ENCODE measurements at places on chromosomes 7 and 10.

DNA sequence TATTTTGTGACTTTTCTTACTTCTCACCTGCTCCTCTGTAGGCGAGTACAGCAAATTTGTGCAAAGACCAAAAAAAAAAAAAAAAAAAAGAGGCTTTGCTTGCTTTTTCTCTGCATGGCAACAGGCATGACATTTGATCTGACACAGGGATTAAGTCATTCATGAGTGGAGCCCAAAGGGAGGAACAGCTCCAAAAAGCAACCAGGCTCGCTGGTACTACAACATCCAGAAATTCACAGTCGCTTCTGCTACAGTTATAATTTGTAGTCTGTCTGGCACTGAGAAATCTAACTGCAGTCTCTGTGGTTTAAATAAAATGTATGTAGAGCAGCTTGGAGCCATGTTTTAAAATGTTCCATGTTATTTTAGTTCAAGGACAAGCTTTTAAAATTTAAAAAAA lies 31.7 kb downstream of the MKX start:
- no peak for DNase-seq

- DNase-seq, result no peak
These were observed 20.4 kb downstream of the IGF2BP3 start for GRCh38 chr7:23449941-23450340.

- DNase-seq, result no peak
These were observed 146.6 kb downstream of the CTNNA3 start for GRCh38 chr10:67549390-67549789.

DNA sequence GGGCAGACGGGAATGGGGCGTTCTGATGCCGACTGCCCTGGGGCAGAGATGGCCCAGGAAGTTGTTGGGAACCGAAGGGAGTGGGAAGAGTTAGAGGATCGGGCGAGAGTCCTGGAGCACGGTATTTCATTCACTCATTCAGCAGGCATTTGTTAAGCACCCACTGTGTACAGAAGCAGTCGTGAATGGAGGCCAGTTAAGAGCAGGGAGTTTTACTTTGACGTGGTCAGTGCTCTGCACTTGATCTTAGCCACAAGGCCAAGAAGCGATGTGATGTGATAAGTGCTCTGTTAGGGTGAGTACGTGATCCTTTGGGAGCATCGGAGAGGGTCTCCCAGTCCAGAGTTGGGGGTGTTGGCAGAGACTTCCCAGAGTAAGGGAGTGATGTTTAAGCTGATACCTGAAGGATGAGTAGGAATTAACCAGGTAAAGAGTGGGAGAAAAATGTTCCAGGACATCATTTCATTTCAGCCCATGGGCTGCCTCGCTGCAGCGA lies 890 bp downstream of the ZFYVE27 start:
- DNase-seq, result no peak

DNA sequence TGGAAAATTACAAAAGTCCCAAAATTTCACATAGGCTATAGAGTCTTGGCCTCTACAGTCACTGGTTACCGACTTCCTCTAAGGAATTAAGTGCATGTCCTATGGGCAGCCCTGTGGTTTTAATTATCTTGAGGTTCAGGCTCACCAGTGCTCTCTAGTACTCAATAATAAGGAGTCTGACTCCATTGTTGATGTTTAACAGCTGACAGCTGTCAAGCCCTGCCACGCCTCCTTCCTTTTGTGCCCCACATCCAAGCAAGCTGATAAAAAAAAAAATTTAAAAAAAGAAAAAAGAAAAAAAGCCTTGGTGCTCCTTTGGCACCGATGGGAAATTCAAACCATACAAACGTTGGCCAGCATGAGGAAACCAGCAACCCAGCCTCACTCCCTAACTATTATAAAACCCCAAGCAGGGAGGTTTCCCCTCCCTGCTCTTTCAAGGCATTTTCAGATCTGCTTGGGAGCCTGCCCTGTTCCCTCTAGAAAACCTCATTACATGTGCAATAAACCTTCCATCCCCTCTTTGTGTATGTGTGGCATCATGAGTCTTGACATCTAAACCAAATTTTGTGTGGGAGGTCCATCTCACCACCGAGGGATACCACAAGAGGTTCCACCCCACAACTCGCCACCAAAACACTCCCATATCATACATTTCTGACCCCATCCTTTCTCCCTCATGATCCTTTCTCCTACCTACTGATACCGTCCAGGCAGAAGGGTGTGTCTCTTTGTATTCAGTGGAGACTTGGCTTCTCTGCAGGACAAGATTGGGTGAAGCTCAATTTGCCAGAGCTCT lies 70.9 kb upstream of the CCDC71L start:
- no peak for DNase-seq

DNA sequence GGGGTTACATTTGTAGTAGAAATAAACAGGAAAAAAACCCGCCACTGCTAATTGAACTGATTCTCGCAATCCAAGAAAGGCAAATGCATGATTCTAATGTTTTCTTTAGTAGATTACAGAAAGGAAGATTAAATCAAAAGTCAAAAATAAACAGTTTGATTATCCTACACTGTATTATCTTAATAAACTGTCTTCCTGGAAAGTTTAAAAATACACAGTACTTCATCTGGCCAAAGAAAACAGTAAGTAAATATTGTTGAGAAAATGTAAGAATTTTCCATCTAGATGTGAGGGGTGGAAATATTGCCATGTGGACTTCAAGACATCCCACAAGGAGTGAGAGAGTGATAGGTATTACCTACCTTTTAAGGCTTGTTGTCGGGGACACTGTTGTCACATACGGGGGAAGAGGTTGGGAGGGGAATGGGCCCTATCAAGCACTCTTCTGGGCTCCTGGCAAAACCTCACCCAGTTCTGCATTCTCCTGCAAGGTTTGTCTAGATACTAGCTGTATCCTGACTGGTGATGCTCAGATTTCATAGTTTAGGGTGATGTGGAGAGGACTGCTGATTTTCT lies 17.8 kb downstream of the GRK5 start:
- no peak for DNase-seq

DNA sequence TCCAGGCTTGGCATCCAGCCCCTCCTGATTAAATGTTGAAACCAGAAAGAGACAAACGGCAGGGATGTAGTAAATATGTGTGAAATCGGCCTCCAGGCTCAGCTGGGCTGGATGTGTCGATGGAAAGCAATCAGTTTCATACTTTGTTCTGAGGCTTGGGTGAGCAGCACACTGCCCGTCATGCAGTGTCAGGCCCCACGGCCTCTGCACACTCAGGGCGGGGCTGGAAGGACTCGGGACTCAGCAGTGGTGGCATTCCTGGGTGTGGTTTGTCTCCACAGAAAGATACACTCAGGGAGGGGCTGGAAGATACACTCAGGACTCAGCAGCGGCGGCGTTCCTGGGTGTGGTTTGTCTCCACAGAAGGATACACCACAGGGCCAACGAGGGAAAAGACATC lies 22.0 kb downstream of the ADGRA1 start:
- no peak for DNase-seq

GRCh38 chr10:62907470-62908212 lies 91.5 kb upstream of the EGR2 start:
- no peak for DNase-seq

GRCh38 chr10:94049911-94050310 lies 56.2 kb downstream of the PLCE1 start:
- no peak for DNase-seq

DNA sequence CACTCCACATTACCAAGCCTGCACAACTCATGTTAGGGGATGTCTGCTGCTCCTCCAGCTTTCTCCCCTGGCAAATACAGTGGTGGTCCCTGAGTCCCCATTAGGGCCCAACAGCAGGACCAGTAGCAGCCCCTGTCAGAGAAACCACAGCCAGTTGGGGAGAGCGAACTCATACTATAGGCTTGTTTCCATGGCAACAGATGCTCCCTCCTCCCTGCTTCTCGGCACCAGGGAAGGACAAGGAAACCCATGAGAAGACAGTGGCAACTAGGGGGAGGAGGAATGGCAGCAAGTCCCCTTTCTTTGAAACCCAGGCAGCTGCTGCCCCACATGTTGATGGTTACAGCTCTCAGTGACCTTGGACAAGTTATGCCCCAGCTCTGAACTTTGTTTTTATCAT lies 326.4 kb downstream of the KCNMA1 start:
- DNase-seq, result no peak

DNA sequence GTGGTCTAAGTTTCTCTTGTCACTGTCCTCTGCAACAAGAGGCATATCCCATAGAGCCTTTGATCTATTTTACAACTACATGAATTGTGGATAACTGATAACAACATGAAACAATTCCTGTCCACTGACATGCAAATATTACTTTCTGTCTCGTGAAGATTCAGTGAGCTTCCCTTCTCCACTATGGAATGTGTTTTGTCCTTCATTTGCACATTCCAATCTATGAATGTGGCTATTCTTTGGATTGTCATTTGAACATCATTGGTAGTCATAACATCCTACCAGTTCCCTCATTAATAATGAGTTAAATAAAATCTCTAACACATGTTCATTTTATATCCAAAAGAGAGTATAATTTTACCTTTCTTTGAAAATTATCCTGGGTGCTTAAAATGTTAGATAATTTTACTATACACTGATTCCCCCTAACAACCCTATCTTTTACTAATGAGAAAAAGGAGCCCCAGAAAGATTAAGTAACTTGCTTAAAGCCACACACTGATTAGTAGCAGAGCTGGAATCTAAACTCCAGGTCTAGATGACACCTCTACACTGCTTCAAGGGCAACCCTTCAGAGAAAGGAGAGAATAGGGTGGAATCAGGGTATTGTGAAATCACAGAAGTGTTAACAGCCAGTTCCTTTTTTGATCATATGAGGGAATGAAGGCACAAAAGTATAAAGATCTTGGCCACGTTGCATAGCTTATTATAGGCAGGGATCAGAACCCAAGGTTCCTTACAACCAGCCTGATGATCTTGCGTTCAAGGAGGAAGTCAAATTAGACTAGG lies 39.1 kb downstream of the PDE1C start:
- DNase-seq, result no peak

DNA sequence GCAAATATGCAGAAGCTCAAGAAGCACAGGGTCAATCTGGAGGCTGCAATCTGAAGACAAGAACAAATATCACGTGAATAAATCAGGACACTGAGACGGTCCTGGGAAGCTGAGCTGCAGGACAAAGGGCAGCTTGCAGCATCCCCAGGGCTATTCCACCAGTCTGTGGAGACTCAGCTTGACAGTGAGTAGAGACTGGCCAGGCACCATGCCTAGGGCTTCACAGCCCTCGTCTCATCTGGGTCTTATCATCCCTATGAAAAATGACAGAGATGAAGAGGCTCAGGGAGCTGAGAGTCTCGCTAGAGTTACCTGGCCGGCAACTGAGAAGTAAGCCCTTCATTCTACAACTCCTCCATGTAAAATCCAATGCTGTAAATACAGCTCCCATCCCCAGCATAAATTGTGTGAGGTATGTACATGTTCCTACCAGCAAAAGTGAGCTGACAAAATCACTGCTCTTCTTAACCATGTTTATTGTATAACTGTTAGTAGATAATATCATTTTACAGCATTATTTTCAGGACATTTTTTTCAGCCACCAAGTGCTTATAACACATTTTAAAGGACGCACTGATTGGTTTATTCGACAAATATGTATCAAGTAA lies 186.6 kb upstream of the IGFBP3 start:
- DNase-seq, result no peak

Data from T-helper 1 cell (primary cell).